HFFc6 (cell line): ENCODE measurements at places on chromosomes 6 and 20. TPM values are rescaled to one million over a fixed set of nuclear protein-coding genes. Genes with fewer than 3 reads are reported as not detected.

Gene NKX2-2
- 0.40 TPM in 1 of 2 replicates, not detected in the other for total RNA-seq

Gene LRFN2
- total RNA-seq = not detected in 2 replicates

Gene VSX1
- total RNA-seq = not detected in 3 replicates

Gene MRS2
- total RNA-seq = 16.6 to 19.5 TPM (median 18.1 TPM) in 3 replicates

Gene EFCAB8
- not detected in 3 replicates for total RNA-seq

Gene TMEM74B
- not detected in 3 replicates for total RNA-seq

Gene C6orf15
- not detected in 3 replicates for total RNA-seq

Gene NMBR
- 0.39 TPM in 1 of 3 replicates, not detected in the others for total RNA-seq

Gene C6orf163
- 0.23 to 0.55 TPM (median 0.43 TPM) in 3 replicates for total RNA-seq

Gene LGSN
- total RNA-seq = not detected in 3 replicates

Gene TBCC
- 24.4 to 25.3 TPM (median 24.6 TPM) in 3 replicates for total RNA-seq

Gene DEFB126
- not detected in 3 replicates for total RNA-seq

Gene SRMS
- not detected in 3 replicates for total RNA-seq

Gene TRIM31
- total RNA-seq = not detected in 3 replicates

Gene TGIF2
- 6.7 and 11.4 TPM in 2 replicates for total RNA-seq

Gene SDCBP2
- total RNA-seq = 0.77 to 1.5 TPM (median 0.93 TPM) in 3 replicates

Gene STK35
- 14.0 and 14.7 TPM in 2 replicates for total RNA-seq

Gene DSP
- total RNA-seq = 37.5 to 68.4 TPM (median 67.1 TPM) in 3 replicates

Gene DEF6
- 2.8 and 3.8 TPM in 2 replicates for total RNA-seq

Gene KIF25
- not detected in 3 replicates for total RNA-seq

Gene SMLR1
- total RNA-seq = not detected in 3 replicates

Gene FKBP1C
- 0.29 to 1.1 TPM (median 0.71 TPM) in 3 replicates for total RNA-seq

Gene PSORS1C2
- total RNA-seq = not detected in 3 replicates

Gene PROKR2
- not detected in 2 replicates for total RNA-seq

Gene FOXA2
- total RNA-seq = not detected in 3 replicates

Gene COL20A1
- total RNA-seq = not detected in 2 replicates

Gene PTCRA
- not detected in 3 replicates for total RNA-seq

Gene TRAPPC3L
- total RNA-seq = 0.18 to 0.45 TPM (median 0.42 TPM) in 3 replicates

Gene PYGB
- 65.4 to 74.6 TPM (median 66.4 TPM) in 3 replicates for total RNA-seq

Gene POU5F1
- total RNA-seq = 0.24 to 0.57 TPM (median 0.25 TPM) in 3 replicates

Gene KIAA0408
- total RNA-seq = 0.84 to 3.2 TPM (median 1.1 TPM) in 3 replicates

Gene HCK
- total RNA-seq = not detected in 2 replicates

Gene SIGLEC1
- not detected in 3 replicates for total RNA-seq

Gene KHDC1L
- 0.41 TPM in 1 of 3 replicates, not detected in the others for total RNA-seq

Gene LAMA2
- total RNA-seq = 6.8 to 10.0 TPM (median 9.3 TPM) in 3 replicates

Gene TSPO2
- not detected in 3 replicates for total RNA-seq

Gene SLC22A3
- not detected in 2 replicates for total RNA-seq

Gene C20orf96
- 2.9 to 3.7 TPM (median 3.5 TPM) in 3 replicates for total RNA-seq

Gene HLA-DQA2
- total RNA-seq = not detected in 3 replicates

Gene LAMA5
- total RNA-seq = 1.3 to 1.8 TPM (median 1.5 TPM) in 3 replicates

Gene AMD1
- 115 to 129 TPM (median 127 TPM) in 3 replicates for total RNA-seq

Gene CDK19
- total RNA-seq = 17.2 to 19.8 TPM (median 17.5 TPM) in 3 replicates

Gene TENT5A
- total RNA-seq = 50.4 to 65.3 TPM (median 55.7 TPM) in 3 replicates

Gene SLC17A3
- not detected in 3 replicates for total RNA-seq

Gene RBM39
- total RNA-seq = 175 to 187 TPM (median 180 TPM) in 3 replicates
